Activated T-helper 17 cell treated with anti-CD3 and anti-CD28 coated beads, Interleukin-2, amount 50 U/mL, for 72 hours (primary cell): ENCODE measurements at places on chromosomes 12 and 14. TPM values are rescaled to one million over a fixed set of nuclear protein-coding genes. Genes with fewer than 3 reads are reported as not detected.
A peak's percentile ranks its signal among the peaks of the same experiment; 100 is the strongest.

DNA sequence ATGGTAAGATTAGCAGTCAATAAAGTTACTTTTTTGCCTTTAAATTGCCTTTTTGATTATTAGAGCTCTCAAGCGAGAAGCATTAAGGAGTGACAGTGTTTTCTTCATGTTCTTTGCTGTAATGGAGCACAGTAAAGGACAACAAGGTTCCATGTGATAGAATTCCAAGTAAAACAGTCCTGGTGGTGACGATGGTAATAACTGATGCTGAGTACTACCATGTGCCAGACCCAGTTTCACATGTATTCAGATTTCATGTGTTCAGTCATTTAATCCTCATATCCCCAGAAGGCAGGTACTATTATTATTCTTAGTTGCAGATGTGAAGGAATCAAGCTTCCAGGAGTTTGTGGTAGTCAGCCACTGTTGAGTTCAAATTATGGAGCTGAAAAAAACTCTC lies 79.0 kb downstream of the FRMD6 start:
- H3K4me3 ChIP-seq = no peak overlapping the region
- H3K27ac ChIP-seq = no peak overlapping the region
- H3K36me3 ChIP-seq = peaks cover 5% of the 10 kb centered on the region
- no peaks in the 10 kb centered on the region for H3K4me1 ChIP-seq

DNA sequence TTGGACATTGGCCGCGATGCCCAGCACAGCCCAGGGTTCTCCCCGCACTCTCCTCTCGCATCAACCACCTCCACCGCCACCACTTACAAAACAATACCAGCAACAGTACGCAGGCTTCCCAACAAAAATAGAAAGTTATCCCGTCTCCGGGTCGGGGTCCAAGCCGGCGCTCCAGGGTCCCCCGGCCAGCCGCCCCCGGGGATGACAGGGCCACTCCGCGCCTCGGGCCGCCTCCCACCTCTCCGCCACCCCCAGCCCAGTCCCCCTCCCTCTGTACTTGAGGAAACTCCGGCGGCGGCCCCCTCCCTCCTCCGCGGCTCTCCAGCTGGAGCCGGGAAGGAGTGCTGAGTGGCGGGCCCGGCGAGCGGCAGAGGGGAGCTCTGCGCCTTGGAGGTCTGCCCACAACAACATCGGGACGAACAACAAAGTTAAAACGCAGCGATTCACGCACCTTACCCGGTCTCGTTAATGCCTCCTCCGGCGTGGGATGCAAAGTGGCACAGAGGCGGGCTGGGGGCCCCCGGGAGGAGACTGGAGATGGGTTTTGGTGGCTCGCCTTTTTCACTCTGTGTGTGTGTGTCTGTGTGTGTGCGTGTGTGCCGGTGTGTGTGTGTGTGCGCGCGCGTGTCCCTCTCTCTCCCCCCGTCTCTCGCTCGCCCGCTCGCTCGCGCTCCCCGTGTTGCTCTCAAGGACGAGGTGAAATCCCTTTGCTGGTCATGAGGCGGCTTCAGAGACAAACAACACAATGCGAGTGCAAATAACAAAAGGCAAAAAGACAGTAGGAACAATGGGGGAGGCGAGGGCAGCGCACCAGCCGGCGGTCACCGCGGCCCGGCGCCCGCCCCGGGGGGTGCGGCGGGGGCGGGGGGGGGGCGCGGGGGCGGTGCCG lies 386.8 kb downstream of the BCAT1 start:
- H3K27me3 ChIP-seq = peaks cover 68% of the 10 kb centered on the region
- H3K4me1 ChIP-seq = peaks cover 12% of the 10 kb centered on the region
- peak; percentile 42 for ATAC-seq
- no peaks in the 10 kb centered on the region for H3K36me3 ChIP-seq
- H3K27ac ChIP-seq = no peak overlapping the region

GRCh38 chr12:27193854-27194544 lies 50.1 kb upstream of the STK38L start:
- H3K4me3 ChIP-seq = no peak overlapping the region
- H3K36me3 ChIP-seq = no peaks in the 10 kb centered on the region
- H3K27ac ChIP-seq = no peak overlapping the region
- H3K4me1 ChIP-seq = no peaks in the 10 kb centered on the region

The C3AR1 gene
- total RNA-seq = 7.3 TPM

DNA sequence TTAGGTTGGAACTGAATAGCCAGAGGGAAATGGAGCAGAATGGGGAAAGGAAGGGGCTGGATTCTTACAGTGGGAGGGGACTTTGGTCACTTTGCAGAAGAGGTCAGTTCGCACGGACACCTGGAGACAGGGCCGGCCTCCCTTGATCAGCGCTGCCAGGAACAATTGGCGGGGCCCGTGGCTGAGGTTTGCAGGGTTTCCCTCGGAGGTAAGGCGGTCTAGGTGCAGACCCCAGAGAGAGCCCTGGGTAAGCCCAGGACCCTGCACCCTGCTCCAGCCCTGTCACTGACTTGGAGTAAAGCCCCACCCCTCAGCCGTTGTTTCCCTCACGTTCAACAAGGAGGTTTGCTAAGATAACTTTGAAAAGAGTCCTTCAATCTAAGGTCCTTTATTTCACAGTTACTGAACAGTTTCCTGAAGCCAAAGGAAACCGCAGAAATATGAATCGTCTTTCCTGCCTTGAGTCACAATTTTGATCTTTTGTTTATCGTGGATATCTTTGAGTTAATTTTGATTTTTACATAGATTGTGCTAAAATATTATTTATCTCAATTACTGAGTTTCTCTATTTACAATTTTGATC lies 231.4 kb upstream of the RTL1 start:
- no peaks in the 10 kb centered on the region for H3K4me1 ChIP-seq
- H3K27me3 ChIP-seq = peaks cover 20% of the 10 kb centered on the region
- H3K4me3 ChIP-seq = no peak overlapping the region
- H3K36me3 ChIP-seq = no peaks in the 10 kb centered on the region
- H3K27ac ChIP-seq = no peak overlapping the region

DNA sequence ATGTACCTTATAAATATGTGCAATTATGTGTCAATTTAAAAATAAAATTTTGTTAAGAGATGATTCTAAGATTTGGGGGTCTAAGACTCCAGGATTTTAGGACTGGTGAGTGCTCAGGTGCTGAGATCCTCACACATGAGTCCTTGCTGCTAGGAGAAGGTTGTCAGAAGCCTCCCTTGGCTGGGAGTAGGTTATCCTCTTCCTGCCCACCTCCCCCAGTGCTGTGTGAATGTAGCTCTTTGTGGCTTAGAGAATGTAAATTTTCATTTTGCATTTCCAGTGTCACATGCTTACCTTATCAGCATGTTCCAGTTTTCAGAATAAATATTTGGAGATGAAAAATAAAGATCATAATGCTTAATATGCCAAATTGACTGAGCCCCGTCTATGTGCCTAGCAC lies 114.2 kb upstream of the MDM1 start:
- H3K27me3 ChIP-seq = no peaks in the 10 kb centered on the region
- H3K4me1 ChIP-seq = peaks cover 56% of the 10 kb centered on the region
- H3K27ac ChIP-seq = peak overlapping the region; percentile 94
- H3K36me3 ChIP-seq = peaks cover 6% of the 10 kb centered on the region
- ATAC-seq = no peak

The RFLNA gene
- not detected for total RNA-seq

The PLEKHD1 gene
- total RNA-seq = 0.11 TPM

DNA sequence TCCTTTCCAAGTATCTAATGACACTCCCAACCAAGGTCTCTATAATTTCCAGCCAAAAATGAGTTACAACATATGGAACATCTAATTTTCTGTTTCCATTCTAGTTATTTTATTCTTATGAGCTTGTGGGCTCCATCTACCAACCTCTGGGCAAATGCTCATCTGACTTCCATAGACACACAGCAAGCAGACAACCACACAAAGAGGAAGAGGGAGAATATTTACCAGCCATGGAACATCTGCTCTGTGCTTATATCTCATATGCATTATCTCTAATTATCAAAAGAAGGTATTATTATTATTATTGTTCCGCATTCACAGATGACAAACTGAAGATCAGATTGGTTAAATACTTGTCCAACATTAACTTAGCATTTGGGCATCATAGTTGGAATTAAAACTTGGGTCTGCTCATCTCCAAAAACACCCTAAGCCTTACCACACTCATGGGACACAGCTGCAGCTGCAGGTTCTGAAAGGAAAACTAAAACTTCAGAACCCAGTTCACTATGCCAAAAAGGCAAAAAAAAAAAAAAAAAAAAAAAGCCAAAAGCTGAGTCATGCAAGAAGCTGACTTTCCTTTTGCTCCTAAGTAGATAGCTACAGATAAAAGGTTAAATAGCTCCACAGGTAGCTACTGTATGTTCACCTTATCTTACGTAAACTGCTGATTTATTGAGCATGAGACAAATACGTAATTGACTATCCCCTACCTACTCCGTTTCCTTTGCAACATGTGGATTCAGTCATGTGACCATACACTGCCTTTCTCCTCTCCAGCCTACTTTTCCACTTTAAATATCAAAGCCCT lies 23.6 kb upstream of the TCL1B start:
- no peak overlapping the region for H3K4me3 ChIP-seq
- no peaks in the 10 kb centered on the region for H3K36me3 ChIP-seq
- H3K27ac ChIP-seq = no peak overlapping the region
- peaks cover 10% of the 10 kb centered on the region for H3K27me3 ChIP-seq

GRCh38 chr12:44422559-44422958 lies 453.6 kb downstream of the NELL2 start:
- no peak for ATAC-seq
- no peaks in the 10 kb centered on the region for H3K36me3 ChIP-seq
- H3K4me1 ChIP-seq = no peaks in the 10 kb centered on the region
- H3K27me3 ChIP-seq = peaks cover 10% of the 10 kb centered on the region
- H3K4me3 ChIP-seq = no peak overlapping the region
- no peak overlapping the region for H3K27ac ChIP-seq

DNA sequence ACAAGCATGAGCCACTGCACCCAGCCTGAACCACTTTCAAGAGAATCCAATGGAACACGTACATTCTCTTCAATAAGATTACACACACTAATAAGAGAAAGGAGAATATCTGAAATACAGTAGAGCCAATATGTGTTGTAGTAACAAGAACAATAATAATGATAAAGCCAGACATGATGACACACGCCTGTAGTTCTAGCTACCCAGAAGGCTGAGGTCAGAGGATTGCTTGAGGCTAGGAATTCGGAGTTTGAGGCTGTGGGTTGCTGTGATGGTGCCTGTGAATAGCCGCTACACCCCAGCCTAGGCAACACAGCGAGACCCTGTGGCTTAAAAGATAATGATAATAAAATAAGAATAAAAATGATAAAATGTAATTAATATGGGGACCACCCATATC lies 15.6 kb downstream of the APOBEC1 start:
- no peak overlapping the region for H3K4me3 ChIP-seq
- peaks cover 11% of the 10 kb centered on the region for H3K27me3 ChIP-seq
- ATAC-seq = no peak
- no peaks in the 10 kb centered on the region for H3K4me1 ChIP-seq
- H3K36me3 ChIP-seq = no peaks in the 10 kb centered on the region

The BCL2L14 gene
- total RNA-seq = 3.8 TPM

DNA sequence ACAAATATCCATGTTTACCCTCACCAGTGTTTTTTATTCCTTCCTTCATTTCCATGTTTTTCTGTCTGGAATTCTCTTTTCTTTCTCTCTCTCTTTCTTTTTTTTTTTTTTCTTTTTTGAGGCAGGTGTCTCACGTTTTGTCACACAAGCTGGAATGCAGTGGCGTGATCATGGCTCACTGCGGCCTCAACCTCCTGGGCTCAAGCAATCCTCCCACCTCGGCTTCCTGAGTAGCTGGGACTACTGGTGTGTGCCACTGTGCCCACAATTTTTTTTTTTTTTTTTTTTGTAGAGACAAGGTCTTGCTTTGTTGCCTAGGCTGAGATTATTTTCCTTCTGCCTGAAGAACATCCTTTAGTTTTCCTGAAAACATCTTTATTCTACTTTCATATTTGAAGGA lies 15.0 kb upstream of the AMIGO2 start:
- no peaks in the 10 kb centered on the region for H3K36me3 ChIP-seq
- no peak overlapping the region for H3K27ac ChIP-seq
- H3K4me1 ChIP-seq = peaks cover 9% of the 10 kb centered on the region
- no peaks in the 10 kb centered on the region for H3K27me3 ChIP-seq

DNA sequence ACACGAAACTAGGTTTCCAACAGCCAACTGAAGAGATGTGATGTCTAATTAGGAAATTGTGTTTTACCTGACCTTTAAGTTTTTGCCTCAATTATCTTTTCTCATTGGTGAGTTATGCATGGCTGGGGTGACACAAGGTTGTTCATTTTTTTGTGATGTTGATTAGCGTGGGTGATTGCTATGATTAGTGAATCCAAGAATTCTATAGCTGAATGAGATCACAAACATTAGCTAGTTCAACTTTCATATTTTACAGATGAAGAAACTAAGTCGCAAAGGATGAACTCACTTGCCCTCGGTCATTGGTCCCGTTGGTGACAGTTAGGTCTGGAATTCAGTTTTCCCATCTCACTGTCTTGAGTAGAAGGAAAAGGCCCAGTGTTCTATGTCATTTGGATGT lies 32.6 kb upstream of the LMNTD1 start:
- no peaks in the 10 kb centered on the region for H3K4me1 ChIP-seq
- H3K4me3 ChIP-seq = no peak overlapping the region
- no peaks in the 10 kb centered on the region for H3K36me3 ChIP-seq
- no peak overlapping the region for H3K27ac ChIP-seq
- ATAC-seq = no peak

- H3K4me1 ChIP-seq = no peaks in the 10 kb centered on the region
- peaks cover 87% of the 10 kb centered on the region for H3K36me3 ChIP-seq
- no peak for ATAC-seq
- no peak overlapping the region for H3K4me3 ChIP-seq
Observed at GRCh38 chr14:75092698-75093097, 23.3 kb downstream of the ZC2HC1C start.

DNA sequence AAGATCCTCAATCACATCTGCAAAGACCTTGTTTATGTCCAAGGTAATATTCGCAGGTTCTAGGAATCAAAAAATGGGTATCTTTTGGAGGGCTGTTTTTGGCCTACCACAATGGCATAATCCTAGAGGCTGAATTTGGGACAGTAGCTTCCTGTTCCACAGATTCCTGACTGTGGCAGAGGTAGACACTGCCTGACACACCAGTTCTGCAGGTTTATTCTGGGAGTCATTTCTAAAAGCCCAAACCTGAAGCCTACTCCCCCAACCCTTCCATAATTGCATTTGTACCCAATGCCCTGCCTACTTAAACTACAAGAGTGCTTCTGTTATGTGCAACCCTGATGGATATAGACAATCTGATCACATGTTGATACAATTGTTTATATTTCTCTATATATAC lies 378.9 kb downstream of the PCNX1 start:
- H3K27ac ChIP-seq = no peak overlapping the region
- H3K27me3 ChIP-seq = no peaks in the 10 kb centered on the region

- H3K36me3 ChIP-seq = no peaks in the 10 kb centered on the region
- ATAC-seq = no peak
- no peaks in the 10 kb centered on the region for H3K4me1 ChIP-seq
- H3K27me3 ChIP-seq = no peaks in the 10 kb centered on the region
Observed at GRCh38 chr14:88856786-88857366, 32.4 kb downstream of the TTC8 start.
